Breast epithelium (tissue), 4 donors: ENCODE measurements at places on chromosomes 6 and 20. TPM values are rescaled to one million over a fixed set of nuclear protein-coding genes. Genes with fewer than 3 reads are reported as not detected.

DNA sequence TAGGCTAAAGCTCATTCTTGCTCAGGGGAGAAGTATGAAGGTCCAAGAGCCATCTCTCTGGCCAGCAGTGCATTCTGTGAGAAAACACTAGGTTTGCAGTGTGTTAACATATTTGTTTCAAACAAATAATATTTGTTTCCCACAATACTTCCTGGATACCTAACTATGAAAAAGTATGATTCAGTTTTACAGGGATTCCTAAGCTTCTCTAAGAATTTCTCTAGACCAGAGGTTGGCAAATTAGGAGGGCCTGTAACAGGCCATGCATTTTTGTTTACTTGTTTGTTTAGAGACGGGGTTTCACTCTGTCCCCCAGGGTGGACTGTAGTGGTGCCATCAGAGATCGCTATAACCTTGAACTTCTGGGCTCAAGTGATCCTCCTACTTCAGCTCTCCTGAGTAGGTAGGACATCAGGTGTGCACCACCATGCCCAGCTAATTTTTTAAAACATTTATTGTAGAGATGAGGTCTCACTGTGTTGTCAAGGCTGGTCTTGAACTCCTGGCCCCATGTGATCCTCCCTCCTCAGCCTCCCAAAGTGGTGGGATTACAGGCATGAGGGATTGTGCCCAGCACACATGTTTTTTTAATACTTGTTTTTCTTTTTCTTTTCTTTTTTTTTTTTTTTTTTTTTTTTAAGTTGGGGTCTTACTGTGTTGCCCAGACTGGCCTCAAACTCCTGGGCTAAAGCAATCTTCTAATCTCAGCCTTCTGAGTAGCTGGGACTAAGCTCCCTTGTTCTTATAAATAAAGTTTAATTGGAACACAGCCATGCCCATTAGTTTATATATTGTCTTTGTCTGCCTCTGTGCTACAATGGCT is 71.7 kb downstream of the ADGRG6 start:
- H3K27ac ChIP-seq, result no peak overlapping the region
- no peaks in the 10 kb centered on the region for H3K27me3 ChIP-seq

DNA sequence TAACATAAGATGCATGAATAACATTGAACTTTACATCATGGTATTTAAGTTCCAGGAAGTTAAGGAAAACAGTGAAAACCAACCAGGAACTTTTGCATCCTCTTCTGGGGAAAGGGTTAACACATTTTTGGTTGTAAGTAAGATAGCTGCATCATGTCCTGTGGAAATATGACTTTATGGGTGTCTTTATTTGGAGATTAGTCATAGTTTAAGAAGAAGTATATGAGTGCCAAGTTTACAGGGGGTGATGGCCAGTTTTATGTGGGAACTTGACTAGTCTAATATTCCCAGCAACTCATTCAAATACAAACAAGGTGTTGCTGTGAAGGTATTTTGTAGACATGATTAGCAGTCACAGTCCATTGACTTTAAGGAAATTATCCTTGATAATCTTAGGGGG is 78.0 kb downstream of the PDE10A start:
- no peak overlapping the region for H3K4me3 ChIP-seq
- no peak for DNase-seq

Gene NRSN2
- 9.4 TPM for total RNA-seq

Gene SLPI
- total RNA-seq, result 248 TPM
